Right renal pelvis (tissue), 4 donors: ENCODE measurements at places on chromosomes 12 and 14.

DNA sequence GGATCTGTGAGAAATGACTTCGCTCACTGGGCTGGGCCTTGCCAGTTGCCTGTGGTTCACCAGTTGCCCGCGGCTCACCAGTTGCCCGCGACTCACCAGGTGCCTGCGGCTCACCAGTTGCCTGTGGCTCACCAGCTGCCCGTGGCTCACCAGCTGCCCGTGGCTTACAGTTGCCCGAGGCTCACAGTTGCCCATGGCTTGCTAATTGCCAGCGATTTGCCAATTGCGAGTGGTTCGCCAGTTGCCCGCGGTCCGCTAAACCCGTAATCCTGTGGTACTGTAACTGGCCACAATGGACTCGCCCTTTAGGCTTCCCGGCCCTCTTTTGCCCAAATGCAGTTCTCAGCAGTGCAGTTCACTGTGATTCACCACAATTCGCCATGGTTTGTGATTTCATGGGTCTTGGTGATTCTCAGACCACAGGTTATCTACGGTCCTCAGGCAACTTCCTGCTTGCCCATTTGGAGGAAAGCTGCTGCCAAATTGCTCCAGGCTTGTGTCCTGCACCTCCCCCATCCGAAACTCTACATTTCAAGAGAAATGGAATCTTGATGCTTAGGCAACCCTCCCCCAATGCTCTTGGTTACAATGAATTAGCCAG is 15.0 kb upstream of the MEG3 start:
- DNase-seq: no peak

DNA sequence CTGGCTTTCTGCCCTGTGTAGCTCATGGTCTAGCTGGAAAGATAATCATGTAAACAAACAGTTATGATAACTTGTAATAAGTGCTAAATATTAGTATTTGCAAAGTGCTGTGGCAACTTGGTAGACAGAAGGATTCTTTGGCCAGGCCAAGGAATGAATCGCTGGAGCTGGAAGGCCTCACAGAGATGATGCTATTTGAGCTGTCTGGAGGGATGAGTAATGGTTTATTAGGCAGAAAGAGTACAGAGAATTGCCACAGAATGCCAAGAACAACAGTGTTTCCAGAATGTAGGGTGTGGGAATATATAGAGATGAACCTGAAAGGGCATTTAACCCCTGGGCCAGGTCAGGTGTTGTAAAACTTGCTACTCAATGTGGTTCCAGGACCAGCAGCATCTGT is 27.6 kb downstream of the OTX2 start:
- DNase-seq: no peak

GRCh38 chr14:23128969-23129758 is 10.1 kb upstream of the CEBPE start:
- DNase-seq: no peak

- no peak for DNase-seq
These were observed 2.7 kb downstream of the ASPG start for GRCh38 chr14:104087981-104088850.

DNA sequence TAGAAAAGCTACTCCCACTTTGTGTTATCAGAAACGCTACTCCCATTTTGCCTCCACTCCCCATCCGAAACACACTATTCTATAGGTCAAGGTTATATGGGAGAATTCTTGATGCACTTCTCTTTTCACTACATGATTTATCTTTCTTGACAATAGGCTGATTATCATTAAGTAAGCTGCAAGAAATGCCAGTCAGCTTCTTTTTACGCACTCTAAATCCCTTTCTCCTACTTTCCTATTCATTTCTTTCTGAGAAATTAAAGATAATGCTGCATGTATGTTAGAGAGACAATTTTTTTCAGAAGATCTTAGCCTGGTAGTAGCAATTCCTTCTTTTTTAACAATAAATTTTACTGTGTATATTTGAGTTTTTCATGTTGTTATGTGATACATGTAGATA is 41.0 kb upstream of the CCDC91 start:
- no peak for DNase-seq

DNA sequence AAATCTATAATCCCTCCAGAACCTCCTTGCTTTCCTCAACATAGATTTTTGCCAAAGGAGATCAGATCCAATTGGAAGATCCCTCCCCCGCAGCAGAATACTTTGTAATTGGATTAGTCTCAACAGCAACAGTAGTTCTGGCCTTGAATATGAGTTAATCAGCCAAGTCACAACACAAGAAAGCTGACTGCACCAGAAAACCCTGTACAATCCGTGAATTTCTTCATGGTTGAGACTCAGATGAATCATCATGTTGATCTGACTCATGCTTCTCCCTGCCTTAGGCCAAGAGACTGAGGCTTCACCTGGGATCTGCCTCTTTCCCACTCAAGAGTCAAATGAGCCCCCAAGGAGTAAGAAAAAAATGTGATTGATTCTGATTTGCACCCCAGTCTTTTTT is 3.0 kb upstream of the METTL17 start:
- DNase-seq: no peak

DNA sequence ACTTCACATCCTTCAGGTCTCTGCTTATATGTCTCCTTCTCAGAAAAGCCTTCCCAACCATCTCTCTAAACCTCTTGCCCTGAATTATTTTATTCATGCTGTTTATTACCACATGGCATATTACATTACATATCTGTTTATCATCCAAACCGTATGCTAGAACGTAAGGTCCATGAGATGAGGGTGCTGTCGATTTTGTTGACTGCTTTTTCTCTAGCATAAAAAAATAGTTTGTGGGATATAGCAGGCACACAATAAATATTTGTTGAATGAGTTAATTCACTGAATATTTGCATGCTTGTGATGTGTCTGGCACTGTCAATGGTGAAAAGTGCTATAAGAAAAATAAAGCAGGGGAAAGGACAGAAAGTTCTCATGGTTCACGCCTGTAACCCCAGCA is 22.9 kb downstream of the SAMD4A start:
- DNase-seq: no peak

DNA sequence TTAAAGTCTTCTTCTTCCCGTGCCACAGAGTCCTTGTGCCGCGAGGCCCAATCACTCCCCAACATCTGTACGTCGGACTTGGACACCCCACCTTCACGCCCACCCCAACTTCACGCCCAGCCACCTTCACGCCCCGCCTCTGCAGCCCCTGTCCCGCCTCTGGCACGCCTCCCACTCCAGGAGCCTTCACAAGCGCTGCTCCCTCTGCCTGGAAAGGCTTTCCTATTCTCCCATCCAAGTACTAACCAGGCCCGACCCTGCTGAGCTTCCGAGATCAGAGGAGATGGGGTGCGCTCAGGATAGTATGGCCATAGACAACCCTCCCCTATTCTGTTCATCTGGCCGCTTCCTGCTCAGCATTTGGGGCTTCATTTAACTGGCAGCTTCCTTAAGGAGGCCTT is 17.3 kb upstream of the EIF5 start:
- no peak for DNase-seq

- DNase-seq: peak; percentile 86
These were observed 27.9 kb downstream of the SMUG1 start for GRCh38 chr12:54160769-54161480.

- DNase-seq: no peak
These were observed 84.0 kb upstream of the PRICKLE1 start for GRCh38 chr12:42673535-42673934.

DNA sequence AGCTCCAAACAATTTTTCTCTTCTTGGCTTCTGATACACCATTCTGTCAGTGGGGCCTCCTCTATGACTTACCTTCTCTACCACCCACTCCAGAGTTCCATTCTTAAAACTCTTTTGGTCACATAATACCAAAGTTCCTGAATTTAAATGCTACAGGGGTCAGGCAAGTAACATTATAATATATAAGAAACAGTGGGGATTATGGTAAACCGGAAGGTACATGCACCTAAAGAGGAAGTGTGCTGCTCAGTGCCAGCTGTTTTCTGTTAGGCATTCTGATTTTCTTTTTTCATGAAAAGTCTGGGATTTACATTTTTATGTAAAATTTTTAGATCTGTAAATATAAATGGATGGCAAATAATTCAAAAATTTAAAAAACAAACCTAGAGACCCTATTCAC is 39.9 kb downstream of the SOS2 start:
- DNase-seq: no peak

DNA sequence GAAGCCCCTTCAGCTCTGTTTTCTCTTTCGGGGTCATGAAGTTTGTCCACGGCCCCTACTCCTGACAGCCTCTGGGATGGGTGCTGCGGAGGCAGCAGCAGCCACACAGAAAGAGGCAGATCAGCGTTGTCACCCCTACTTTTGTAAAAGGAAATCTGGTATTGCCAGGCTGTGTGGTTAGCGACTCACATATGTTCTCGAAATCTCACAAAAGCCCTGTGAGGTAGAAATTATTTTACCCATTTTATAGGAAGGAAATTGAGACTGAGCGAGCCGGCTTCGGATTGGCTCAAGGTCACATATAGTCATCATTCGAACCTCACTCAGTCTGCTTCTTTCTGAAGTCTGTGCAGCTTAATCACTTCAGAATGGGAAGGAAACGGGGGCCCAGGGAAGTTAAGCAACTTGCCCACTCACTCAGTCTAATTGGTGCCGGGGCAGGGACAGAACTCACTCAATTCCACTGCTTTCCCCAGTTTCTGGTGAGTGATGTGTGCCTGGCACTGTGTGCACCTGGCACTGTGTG is 1.1 kb upstream of the CKAP4 start:
- no peak for DNase-seq

GRCh38 chr14:90848944-90849731 is 32.9 kb upstream of the TTC7B start:
- no peak for DNase-seq

- no peak for DNase-seq
These were observed 24.7 kb downstream of the CLMN start for GRCh38 chr14:95294834-95295599.

DNA sequence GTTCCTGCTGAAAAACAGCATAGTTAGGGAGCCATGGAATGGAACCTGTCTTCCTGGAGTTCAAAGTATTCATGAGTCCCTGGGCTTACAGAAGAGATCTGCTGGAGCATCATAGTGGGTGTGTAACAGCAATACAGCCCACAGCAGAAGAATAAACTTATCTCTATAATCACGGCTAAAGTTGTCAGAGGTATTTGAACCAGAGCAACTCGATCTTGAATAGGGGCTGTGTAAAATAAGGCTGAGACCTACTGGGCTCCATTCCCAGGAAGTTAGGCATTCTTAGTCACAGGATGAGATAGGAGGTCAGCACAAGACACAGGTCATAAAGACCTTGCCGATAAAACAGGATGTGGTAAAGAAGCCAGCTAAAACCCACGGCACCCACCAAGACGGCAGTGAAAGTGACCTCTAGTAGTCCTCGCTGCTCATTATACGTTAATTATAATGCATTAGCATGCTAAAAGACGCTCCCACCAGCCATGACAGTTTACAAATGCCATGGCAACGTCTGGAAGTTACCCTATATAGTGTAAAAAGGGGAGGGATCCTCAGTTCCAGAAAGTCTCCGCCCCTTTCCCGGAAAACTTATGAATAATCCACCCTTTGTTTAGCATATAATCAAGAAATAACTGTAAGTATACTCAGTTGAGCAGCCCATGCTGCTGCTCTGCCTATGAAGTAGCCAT is 223.4 kb downstream of the PCNX1 start:
- no peak for DNase-seq

DNA sequence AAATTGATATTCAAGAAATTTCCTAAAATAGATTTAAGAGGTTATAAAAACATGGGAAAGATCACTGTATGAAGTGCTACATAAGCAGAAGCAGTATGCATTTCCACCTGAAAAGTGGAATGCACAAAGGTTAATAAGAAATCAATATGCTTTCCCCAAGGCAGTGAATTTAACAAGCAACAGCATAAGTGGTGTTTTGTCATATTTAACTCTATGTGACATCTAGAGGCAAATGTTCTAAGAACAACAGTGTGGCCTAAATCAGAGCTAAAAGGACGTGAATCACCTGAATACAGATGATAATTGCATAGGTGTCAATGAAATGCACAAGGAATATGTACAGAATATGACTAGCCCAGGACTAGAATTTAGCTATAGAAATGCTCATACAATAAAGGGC is 49.5 kb downstream of the SLC2A13 start:
- DNase-seq: no peak

DNA sequence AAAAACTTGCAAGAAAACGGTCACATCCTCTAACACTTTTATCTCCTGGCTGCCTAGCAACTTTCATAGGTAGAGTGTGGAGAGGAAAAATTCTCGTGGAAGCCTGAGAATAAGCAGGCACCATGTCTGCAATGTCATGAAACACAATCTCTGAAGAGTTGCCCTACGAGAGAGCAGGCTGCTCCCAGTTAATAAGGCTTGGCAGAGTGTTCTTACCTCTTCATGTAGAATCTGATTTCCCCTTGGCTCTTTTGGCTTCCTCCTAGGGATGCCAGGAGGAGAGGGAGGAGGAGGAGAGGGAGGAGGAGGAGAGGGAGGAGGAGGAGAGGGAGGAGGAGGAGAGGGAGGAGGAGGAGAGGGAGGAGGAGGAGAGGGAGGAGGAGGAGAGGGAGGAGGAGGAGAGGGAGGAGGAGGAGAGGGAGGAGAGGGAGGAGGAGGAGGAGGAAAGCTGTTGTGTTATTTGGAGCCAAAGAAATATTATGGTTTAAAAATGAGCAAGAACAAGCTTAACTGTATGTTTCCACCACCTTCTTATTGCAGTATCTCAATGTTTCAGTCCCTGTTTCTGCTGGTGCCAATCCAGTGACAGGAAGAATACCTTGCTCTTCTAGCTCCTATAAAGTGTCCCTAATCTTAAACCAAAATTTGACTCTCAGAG is 52.9 kb downstream of the EGLN3 start:
- DNase-seq: no peak

DNA sequence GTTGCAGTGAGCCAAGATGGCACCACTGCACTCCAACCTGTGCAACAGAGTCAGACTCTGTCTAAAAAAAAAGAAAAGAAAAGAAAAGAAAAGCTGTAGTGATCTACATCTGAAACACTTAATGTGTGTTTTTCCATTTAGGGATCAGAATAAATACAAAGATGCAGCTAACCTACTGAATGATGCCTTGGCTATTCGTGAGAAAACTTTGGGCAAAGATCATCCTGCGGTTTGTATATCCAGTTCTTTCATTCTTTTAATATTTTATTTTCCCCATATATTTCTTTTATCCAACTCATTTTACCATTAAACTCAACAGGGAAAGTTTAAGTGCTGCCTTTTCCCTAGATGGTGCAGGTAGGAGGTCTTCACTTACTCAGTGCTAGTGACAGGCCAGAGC is 40.4 kb downstream of the KLC1 start:
- no peak for DNase-seq
